ENCODE measurements at places on chromosomes 2 and 18.

- no peak for DNase-seq
Observed at GRCh38 chr2:25229279-25230197, 61.2 kb upstream of the POMC start.

- no peak for DNase-seq
Observed at GRCh38 chr2:96839293-96839874, 4.4 kb downstream of the ANKRD23 start.

DNA sequence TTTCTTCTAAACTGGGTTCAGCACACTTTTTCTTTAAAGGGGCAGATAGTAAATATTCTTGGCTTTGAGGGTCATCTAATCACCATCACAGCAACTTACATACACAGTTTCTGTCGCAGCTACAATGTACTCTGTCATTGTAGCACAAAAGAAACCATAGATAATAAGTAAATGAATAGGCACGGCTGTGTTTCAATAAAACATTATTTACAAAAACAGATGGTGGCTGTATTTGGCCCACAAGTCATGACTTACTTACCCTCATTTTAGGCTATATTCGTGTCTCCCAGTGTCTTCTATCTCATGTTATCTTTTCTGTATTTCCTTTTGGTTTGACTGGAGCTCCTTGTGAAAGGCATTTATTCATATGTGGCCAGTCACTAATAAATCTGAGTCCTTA, 168.3 kb downstream of the MAP2 start:
- DNase-seq, result no peak

DNA sequence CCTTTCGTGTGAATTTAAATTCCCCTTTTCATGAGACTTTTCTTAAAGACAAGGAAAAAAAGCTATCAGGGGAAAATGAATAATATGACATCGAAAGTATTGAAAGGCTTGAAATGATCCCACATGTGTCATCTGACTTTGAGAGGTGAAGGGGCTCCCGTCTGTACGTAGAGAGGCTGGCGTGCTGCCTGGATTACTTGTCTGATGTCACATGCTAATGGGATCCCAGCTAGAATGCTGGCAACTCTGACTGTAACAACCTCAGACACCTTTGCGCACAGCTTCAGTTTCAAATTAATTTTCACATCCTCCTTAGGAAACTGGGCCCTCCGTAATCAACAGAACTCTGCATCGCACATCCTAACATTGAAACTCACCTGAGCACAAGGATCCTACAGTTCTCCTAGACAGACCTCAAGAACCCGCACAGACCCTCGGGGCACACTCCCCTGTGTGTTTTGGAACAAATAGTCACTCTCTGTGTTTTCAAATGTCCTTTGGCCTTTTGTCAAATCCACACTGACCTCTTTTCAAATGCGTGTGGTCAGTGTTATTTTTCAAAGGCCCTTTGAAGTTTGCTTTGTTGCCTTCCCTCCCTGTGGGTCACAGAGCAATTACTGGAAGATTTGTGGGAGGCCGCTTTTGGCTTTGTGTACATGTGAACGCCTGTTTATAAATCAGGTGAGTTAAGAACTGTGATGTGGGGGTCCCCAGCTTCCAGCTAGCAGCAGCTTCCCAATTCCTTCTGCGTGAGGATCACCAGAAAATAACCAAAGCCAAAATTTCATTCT, 65.9 kb downstream of the IL1R2 start:
- no peak for DNase-seq

- no peak for DNase-seq
Observed at GRCh38 chr2:74357627-74358026, 14.4 kb upstream of the SLC4A5 start.

DNA sequence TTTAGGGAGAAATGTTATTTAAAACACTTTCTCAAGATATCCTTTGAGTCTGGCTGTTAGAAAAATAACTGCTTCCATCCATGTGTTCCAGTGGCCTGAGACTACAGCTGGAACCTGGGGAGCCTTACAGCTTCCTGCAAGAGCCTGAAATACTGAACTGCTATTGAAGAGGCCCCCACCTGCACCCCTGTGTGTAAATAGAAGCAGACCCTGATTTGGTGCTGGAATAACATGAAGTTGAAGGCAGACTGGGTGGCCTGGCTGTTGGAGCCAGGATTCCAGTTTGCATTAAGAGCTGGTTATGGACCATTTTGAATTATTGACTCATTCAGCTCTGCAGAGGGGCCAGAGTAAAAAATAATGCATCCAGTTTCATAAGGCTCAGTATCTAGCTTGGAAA, 61.9 kb downstream of the DIS3L2 start:
- no peak for DNase-seq

DNA sequence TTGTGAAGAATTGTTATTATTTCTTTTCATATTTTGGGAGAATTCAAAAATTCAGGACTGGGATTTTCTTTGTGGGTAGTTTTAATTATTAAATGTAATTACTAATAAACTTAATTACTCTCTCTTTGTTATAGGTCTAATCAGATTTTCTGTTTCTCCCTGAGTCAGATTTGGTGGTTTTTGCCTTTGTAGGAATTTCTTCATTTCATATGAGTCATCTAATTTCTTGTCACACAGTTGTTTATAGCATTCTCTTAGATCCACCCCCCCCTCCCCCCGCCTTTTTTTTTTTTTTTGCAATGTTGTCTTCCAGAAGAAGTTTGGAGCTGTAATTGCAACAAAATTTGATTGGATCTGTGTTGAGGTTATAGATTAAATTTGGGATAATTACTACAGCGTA, 26.0 kb upstream of the GALR1 start:
- DNase-seq, result no peak

- no peak for DNase-seq
Observed at GRCh38 chr18:51100385-51101120, 70.5 kb downstream of the SMAD4 start.

DNA sequence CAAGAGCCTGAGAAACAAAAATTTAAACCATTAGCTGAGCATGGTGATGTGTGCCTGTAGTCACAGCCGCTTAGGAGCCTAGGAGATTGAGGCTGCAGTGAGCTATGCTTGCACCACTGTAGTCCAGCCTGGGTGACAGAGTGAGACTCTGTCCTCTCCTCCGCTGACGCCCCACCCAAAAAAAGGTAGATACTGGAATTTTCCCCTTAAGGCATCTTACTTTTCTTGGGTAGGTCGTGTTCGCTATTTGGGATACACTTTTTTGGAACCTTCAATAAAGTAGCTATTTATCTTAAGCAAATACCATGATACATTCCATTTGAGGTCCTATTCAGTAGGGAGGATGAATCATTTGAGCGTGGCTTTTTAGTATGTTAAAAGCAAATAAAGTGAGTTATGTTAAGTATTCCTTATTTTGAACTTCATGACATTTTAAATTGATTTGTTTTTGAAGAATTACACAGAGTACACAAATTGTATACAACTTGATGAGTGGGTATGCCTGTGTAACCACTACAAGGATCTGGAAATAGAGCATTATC, 38.7 kb downstream of the RALBP1 start:
- DNase-seq, result no peak

DNA sequence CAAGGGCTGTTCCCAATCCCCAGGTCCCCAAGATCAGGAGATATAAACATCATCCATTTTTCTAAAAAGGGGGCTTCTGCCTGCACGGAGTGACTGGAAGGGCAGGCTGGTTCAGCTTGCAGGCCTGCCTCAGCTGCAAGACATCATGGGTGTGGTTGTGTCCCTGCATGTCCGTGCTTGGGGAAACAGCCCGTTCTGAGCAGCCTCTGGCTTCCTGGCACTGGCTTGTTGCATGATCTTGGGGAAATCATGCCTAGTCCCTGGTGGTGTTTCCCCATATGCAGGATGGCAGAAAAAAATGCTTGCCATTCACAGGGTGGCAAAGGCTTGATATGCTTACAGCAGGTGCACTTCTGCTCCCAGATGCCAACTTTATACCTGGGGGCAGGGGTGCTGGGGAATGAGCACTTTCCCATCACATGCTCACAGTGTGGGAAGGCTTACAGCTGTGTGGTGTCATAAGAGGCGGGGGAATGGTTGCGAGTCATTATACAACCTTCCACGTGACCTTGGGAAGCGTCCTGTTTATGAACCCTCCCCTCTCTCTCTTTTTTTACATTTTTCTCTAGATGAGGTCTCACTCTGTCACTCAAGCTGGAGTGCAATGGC, 7.2 kb downstream of the PCARE start:
- no peak for DNase-seq

- peak; percentile 43 for DNase-seq
Observed at GRCh38 chr2:10382354-10383061, 65.6 kb downstream of the ODC1 start.

DNA sequence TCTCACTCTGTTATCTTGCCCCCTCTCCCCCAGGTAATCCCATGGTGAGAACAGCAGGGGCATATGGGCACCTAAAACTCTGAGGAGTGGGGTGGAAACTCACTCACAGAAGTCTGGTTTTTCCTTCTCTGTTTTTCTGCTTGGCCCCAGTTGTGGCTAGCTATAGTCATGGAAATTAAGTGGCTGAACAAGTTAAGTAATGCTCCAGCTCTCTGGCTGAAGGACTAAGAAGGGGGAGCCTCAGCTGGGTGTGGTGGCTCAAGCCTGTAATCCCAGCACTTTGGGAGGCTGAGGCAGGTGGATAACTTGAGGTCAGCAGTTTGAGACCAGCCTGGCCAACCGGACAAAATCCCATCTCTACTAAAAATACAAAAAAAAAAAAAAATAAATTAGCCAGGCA, 261.0 kb downstream of the TPGS2 start:
- DNase-seq, result no peak

DNA sequence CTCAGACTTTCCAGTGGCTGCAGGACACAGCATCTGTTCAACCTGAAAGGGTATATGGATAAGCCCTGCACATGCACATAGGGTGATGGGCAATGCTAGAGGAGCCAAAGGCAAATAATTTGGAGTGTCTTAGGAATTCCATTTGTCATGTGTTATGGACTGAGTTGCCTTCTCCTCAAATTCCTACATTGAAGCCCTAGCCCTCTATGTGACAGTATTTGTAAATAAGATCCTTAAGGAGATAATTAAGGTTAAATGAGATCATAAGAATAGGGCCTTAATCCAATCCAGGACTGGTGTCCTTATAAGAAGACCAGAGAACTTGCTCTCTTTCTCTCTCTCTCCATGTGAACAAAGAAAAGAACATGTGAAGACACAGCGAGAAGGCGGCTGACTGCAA, 42.9 kb upstream of the CREG2 start:
- no peak for DNase-seq

DNA sequence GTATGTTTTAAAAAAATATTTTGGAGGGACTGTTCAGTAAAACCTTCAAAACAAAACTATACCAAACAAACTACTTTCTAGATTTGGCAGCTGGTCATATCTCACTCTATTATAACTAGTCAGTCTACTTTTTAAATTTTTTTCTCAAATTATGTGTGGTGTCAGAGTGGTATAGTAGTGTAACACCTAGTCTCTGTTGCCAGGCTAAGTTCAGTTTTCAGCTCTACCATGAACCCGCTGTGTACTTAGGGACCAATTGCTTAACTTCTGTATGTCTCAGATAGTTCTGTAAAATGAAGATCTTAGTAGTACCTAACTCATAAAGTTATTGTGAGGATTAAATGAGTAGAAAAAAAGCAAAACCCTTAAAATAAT, 54.3 kb downstream of the GPD2 start:
- no peak for DNase-seq

- no peak for DNase-seq
Observed at GRCh38 chr2:108385411-108386071, 7.8 kb downstream of the SULT1C4 start.

DNA sequence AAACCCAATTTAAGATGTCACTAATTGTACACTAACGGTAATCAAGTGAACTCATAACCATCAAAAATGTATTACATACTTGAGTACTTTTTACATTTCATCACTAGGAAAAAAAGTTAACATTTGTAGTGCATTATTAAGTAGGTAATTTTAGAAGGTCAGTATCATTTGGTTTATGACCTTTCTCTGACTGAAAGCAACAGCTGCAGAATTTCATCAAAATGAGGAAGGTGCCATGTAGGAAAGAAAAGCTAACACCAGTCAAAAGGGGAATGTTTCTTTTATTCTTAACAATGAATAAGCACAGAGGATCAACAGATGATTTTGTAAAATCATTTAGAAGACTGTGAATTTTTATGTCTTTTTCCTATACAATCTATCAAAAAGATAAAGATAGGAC, 79.0 kb downstream of the PIGN start:
- no peak for DNase-seq

DNA sequence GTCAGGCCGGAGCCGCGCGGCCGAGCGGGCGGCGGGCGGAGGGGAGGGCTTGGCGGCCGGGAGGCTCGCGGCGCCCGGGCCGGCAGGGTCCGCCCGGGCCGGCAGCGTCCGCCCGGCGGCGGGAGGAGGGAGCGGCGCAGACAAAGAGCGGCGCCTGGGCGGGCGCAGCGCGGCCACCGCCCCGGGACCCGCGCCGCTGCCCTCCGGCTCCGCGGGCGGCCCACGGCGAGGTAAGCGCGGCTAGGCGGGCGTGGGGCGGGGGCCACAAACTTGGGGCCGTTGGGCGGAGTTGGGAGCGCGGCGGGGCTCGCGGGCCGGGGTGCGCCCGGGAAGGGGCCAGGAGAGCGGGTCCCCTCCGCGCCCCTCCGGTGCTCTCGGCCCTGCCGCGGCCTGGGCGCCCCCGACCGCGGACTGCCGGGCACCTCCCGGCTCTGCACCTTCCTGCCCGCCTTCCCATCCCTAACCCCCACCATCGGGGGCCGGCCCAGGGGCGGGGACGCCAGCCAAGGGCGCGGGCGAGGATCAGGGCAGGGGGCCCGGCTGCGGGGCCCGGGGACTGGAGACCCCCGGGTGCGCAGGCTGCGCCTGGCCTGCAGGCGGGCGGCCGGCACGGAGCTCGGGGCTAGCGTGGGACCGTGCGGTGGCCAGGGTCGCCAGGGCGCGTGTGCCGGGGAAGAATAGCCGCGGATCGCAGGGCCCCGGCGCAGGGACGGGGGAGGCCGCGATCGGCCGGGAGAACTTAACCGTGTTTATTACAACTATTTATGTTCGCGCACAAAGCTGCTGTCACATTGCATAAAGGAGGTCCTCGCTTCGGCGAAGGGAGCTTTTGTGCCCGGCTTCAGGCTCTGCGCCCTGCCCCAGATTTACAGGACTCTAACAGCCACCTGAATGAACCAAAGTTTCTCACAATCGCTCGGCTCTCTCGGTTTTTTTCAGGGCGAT, at the start of gene NCK2:
NCK2 (plus strand) TSS at position 4 of the 945 bp plus-strand sequence. CDS start 110,152 bp downstream, outside the sequence.
- peak; percentile 62 for DNase-seq

- DNase-seq, result peak; percentile 24
Observed at GRCh38 chr2:42249887-42250286, 80.7 kb downstream of the EML4 start.

DNA sequence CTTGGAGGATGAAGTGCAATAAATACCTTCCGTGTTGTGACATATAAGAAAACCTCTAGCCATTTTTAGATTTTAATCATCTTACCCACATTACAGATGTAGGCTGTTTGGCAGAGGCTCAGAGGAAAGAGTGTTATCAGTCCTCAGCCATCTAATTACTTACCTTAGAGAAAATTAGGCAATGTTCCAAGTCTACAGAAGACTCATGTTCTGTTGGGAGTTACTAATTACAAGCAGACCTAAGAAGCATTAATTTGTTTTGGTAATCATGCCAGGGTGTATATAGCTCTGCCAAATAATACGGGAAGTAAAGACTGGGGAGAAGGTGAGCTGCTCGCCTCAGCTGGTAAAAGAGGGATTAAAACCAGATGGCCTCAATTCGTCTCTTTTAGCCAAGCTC, 125.8 kb upstream of the PGAP1 start:
- DNase-seq, result no peak

Measured in nephron progenitor cell (in vitro differentiated cells).